Eye (tissue), 1 donor: ENCODE measurements at places on chromosomes 4 and X.

- DNase-seq = no peak
Measured at GRCh38 chr4:18980516-18981233, 959.1 kb upstream of the LCORL start.

- peak; percentile 3 for DNase-seq
Measured at GRCh38 chr4:155889031-155889793, 14.3 kb upstream of the TDO2 start.

GRCh38 chr4:121958777-121959176 lies 6.9 kb upstream of the TRPC3 start:
- DNase-seq = no peak

DNA sequence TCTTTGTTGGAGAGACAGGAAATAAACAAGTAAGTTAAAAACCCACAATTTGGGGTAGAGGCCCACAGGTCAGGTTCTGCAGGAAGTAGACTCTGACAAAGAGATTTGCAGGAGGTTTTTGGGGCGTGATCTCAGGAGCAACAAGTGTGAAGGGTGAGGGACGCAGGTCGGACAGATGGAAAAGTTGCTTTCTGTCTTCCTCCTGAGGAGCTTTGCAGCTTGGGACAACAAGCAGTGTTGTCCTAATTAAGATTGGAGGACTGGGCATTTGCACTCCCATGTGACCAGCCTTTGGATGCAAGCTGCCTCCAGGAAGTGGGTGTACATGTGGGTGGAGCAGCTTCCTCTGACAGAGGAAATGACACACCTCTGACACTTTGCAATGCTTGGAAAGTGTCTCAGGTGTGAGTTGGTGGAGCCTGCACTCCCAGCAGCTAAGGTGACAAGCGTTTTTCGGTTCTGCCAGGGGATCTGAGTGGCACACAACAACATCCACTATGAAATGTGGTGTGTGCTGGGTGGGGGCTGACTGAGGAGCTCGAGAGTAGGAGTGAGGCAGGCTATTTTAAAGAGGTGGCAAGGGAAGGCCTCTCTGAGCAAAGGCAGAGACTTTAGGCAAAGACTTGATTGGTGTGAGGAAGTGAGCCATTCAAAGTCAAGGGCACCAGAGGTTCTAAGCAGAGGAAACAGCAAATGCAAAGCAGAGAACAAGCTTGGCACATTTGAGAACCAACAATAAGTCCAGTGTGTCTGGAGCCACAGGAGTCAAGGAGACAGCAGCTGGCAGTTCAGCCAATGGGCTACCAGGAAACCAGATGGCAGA lies 339.8 kb upstream of the GATB start:
- no peak for DNase-seq

DNA sequence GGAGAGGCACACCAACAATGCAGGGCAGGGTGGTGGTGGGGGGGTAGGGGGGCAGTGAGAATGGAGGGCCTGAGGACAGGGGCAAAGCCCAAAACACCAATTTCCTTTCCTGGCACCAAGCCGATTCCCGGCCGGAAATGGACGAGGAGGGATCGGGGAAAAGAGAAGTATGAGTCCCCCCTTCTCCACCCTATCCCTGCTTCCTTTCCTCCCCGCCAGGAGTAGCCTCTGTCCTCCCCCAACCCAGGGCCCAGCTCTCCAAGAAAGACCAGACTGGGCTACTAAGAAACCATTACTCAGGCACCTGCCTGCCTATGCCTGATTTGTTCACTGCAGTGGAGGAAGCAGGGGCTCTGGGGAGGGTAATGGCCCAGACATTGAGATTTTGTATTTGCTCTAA lies 402 bp downstream of the CCDC120 start:
- no peak for DNase-seq

DNA sequence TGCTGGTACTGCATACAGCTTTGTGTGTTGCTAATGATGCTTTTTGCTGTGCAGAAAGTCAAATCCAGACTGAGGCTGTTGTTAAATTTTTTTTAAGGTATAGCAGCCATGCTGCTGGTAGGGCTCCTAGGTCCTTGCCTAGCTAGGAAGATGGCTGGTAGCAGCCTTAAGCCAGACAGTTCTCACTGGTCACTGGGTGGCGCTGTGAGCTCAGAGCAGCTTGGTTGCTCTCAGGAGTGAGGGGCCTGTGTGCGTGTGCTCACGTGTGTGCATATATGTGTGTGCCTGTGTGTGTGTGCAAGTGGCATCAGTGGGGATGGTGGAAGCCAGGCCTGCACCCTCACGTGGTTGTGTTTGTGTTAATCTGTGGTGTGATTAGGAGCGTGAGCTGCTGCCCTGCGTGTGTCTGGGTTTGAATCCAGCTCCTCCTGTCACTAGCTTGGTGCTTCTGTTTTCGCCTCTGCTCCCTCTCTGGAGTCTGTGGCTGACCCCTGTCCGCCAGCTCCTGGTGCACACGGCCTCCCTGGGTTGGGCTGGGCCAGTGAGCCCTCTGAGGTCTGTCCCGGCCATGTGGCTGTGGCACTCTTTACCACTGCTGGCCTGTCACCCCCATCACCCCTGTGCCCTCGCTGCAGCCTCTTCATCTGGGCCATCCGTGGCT lies 46.1 kb downstream of the SORCS2 start:
- peak; percentile 62 for DNase-seq

GRCh38 chrX:48890934-48891401 lies 6.6 kb downstream of the TIMM17B start:
- DNase-seq = peak; percentile 54
